ENCODE measurements at places on chromosomes 1 and 21.
A peak's percentile ranks its signal among the peaks of the same experiment; 100 is the strongest.

DNA sequence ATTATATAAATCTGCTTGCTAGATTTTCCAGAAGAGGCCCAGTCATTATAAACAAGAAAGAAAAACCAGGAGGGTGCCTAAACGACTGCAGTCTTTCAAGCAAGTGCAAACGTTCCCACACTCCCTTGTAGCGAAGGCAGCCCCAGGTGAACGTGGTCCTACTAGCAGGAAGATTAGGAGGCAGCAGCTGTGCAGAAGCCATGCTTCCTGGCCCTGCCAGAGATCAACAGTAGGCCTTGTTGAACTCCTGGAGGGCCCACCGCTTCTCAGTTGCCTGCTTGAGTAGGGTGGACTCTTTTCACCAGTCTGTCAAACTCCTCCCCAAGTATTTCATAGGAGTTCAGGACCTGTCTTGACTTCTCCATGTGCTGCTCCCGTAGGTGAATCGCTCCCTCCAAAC, 163.0 kb upstream of the GORAB start:
- DNase-seq: no peak

DNA sequence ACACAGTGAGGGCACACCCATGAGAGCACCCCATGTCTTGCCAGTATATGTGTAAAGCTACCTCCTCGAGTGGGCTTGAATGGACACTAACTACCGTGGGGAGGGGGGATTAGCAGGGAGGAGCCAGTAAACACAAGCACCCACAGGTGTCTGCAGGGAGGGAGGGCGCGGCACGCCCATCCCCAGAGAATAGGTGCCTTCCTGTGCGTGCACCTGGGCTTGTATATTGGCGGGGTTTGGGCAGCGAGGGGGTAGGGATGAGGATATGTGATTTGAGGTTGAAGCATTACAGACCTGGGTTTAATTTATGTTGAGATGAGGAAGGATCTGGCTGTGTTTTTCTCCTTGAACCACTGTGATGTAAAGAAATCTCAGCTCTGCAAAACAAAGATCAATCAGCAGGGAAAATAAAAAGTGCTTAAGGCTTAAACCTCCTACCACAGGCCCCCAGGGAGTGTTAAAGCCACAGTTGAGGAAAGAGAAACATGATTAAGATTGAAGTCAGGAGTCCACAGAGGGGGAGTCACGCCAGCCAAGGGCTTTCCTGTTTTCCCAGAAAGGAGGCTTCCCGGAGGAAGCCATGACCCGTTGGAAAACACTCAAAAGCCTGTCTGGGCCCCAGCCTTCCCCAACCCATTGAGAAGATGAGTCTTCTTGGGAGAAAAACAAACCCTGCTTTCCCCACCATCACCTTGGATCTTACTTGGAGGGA, 80.0 kb downstream of the CAMK2N1 start:
- DNase-seq: peak; percentile 49

DNA sequence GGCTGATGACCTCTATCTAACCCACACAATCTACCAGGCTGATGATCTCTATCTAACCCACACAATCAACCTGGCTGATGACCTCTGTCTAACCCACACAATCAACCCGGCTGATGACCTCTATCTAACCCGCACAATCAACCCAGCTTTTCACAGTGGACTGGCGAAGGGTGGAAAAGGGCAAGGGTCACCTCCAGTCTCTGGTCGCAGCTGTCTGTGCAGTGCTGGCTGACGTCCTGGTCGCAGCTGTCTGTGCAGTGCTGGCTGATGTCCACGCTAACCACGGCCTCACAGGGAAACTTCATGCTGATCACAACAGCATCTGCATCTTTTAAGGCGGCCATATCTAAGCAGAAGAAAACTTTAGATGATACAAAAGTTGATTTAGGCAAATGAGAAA, 12.2 kb upstream of the CCDC27 start:
- no peak for DNase-seq

DNA sequence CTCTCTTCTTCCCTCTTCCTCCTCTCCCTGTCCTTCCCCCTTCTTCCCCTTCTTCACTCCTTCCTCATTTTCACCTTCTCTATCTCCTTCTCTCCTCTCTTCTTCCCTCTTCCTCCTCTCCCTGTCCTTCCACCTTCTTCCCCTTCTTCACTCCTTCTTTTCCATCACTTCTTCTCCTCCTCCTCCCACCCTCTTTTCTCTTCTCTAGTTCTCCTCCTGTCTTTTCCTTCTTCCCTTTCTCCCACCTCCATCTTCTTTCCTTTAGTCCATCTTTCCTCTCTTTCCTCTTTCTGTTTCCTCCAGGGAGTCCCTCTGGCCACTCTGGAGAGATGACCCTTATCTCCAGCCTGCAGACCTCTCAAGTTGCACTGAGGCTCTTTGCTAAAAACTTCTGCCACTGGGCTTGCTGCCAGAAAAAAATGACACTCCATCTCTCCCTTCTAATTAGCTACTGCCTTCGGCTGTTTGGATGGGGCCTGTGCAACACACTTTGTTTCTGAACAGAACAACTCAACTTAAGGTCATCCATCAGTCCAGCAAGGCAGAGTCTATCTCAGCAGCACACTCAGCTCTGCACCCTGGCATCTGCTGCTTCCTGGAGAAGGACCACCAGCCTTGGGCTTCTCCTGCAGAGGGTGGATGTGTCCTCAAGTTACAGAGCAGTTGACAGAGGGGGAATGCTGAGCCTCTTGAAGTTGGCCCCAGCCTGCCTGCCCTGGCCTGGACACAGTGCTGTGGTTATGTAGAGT, 538.8 kb downstream of the MATN1 start:
- DNase-seq: no peak

GRCh38 chr21:39315603-39316445, 2.4 kb upstream of the BRWD1 start:
- DNase-seq: peak; percentile 20

- no peak for DNase-seq
Measured at GRCh38 chr1:22884806-22885530, 87.7 kb downstream of the LACTBL1 start.

DNA sequence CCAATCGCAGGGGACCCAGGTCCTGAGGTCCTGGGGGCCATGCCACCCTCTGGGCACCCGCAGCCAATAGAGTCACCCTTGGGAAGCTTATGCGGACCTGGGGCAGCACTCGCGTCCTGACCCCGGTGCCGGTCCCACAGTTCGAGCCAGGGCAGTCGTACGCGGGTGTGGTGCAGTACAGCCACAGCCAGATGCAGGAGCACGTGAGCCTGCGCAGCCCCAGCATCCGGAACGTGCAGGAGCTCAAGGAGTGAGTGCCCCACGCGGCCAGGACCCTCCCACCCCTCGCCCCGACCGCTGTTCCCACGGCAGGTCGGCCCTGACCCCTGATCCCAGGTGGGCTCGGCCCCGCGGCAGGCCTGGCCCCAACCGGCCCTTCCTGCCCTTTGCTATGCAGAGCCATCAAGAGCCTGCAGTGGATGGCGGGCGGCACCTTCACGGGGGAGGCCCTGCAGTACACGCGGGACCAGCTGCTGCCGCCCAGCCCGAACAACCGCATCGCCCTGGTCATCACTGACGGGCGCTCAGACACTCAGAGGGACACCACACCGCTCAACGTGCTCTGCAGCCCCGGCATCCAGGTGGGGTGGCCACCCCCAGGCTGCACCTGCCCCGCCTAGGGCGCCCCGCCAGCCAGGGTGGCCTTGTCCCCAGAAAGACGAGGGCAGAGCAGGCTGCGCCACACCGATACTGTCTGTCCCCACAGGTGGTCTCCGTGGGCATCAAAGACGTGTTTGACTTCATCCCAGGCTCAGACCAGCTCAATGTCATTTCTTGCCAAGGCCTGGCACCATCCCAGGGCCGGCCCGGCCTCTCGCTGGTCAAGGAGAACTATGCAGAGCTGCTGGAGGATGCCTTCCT, 20.5 kb downstream of the COL6A1 start:
- DNase-seq: no peak

- peak; percentile 5 for DNase-seq
Measured at GRCh38 chr1:114154146-114154962, 685 bp upstream of the SYT6 start.

DNA sequence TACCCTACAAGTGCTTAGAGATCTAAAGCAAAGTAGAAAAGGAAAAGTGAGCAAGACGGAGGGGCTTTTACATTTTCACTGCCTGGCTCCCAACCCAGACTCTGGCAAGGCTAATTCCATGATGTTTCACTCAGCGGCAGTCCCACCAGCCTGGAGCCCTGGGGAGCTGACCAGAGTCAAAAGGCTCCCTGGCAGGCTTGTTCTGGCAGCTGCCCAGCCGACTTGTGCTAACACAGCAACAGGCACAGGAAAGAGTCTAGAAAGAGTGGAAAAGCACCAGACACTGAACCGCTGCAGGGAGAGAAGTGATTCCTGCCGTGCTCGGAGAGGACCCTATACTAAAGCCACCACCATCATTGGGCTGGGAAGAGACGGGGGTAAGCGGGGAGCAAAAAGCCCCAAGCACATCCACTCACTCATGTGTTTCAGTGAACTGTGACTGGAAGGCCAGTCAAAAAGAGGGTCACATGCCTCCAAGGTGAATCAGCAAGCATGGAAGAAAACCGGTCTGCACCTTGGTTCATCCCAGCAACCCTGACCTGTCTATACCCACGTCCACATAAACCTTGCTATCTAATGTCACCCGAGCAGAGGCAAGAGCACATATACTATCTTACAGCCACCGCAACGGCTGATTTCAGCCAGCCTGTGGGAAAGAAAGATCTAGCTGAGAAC, 8.0 kb downstream of the SMIM12 start:
- DNase-seq: no peak

GRCh38 chr1:229047840-229048620, 222.9 kb upstream of the RAB4A start:
- DNase-seq: no peak

DNA sequence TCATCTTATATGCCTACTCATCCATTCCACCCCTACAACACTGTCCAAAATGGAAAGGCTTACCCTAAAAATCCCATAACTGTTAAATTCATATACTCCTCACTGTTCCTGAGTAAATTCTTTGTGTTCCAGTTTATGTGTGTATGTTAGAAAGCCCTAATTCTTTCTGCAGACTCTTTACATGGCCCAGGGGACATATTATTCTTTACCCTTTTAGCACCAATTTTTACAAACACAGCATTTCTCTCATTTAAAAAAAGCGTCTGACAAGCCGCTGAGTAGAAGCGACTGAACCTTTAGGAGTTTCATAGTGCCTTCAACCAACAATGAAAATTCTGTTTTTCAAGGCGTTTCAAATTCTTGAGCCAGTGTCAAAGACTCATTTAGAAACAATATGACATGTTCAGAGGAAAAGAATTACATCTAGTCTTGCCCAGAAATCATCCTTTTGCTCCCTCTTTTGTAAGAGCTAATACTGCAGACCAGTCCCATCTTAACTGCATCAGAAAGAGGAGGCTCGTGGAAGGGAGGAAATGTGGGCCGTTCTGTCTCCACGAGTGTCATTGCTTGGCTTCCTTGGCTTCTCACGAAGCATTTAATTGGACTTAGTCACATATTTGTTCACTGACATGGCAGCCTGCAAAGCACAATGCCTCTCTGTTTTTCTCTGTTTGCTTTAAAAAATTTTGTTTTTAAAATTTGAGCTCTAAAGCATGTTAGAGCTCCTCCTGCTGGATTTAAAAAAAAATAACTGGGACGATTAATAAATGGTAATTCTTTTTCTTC, 21.3 kb upstream of the C1orf105 start:
- DNase-seq: peak; percentile 94

GRCh38 chr1:178684111-178684510, 40.9 kb upstream of the RALGPS2 start:
- DNase-seq: no peak

GRCh38 chr1:157770442-157771043, 6.4 kb downstream of the FCRL2 start:
- peak; percentile 38 for DNase-seq

DNA sequence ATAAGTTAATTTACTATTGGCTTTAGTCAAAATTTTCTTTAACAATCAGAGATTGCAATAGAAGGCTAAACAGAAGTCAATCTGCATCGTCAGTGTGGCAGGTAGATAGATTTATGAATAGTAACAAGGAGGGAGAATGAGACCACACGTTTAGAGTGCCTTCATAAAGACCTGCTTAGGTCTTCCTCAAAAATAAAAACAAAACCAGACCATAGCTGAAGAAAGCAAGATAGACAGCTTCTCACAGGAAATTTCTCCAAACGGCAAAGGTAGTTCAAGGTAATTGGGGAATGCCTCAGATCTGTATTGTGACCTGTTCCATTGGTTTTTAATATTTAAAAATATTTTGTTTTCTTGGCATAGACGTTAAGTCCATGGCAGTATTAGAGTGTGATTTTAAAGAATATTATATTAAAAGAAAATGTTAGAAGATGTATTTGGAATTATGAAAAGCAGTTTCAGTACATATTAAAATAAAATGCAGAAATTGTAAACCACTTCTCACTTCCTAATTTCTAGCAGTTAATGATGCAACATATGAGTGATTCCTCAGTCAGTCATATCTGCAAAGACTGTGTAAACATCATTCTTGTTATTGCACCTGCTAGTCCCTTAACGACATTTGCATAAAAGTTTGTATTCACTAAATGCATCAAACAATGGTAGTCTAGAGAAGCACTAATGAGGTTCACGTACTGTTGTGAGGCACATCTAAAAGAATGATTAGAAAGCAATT, 278.0 kb downstream of the HLX start:
- no peak for DNase-seq

- no peak for DNase-seq
Measured at GRCh38 chr1:30642391-30643120, 80.8 kb downstream of the MATN1 start.

GRCh38 chr1:156838972-156839371, 19.9 kb downstream of the INSRR start:
- DNase-seq: peak; percentile 37

DNA sequence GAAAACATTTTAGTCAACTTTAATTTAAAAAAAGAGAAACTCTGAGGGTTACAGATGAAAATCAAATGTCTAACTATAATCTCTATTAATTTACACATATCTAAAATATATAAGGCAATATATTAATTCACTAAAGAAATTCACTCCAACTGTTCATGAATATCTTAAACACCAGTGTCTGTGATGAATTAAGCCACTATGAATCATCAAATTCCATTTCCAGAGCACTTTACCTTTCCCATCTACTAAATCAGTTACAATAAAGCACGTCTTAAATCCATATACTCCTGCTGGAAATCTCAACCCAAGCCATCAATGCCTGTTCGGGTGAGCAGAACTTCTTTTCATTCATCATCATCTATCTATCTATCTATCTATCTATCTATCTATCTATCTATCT, 4.3 kb downstream of the TAF5L start:
- DNase-seq: peak; percentile 42

DNA sequence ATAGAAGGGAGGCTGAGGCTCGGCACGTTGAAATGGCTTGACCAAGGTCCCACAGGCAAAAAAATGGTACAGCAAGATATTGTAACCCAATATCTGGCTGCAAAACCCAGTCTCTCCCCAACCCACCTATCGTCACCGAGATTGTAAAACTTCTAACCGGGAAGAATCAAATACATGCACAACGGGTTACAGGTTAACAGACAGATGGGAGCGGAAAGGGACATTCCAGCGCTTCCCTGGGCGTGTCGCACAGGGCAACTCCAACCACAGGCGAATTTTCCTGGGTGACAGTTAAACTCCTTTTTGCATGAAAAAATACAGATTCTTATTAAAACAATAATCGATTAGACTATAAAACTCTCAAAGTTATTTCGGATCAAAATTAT, 31.8 kb upstream of the JUN start:
- peak; percentile 50 for DNase-seq

All from ELR (cell line).